ENCODE measurements at places on chromosomes 1 and 21. TPM values are rescaled to one million over a fixed set of nuclear protein-coding genes. Genes with fewer than 3 reads are reported as not detected.

DNA sequence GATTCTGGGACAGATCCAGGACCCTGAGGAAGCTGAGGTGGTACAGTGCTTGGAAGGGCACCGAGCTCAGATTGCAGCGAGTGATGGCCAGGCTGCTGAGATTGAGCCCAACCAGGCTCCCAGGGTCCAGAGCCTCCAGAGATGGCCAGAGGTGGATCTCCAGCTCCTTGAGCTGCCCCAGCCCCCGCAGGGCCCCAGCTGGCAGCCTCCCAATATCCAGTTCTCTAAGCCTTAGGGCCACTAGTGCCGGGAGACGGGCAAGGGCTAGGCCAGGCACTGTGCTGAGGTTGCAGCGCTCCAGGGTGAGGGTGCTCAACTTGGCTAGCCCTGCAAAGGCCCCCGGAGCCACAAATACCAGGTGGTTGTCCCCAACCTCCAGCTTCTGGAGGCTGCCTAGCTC lies 3.4 kb downstream of the LINGO4 start:
- no peak for DNase-seq

The CFAP107 gene
- not detected for total RNA-seq

DNA sequence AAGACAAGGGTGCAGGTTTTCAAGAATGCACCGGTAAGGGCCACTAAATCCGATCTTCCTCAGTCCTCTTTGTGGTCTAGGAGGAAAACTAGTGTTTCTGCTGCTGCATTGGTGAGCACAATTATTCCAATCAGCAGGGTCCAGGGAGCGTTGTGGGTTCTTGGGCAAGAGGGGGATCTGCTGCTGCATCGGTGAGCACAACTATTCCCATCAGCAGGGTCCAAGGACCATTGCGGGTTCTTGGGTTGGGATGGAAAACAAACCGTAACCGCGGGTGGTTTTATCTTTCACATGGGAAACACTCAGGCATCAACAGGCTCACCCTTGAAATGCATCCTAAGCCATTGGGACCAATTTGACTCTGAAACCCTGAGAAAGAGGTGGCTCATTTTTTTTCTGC lies 7.0 kb upstream of the PCP4L1 start:
- no peak for DNase-seq

GRCh38 chr1:225977937-225978748 lies 21.0 kb downstream of the SDE2 start:
- no peak for DNase-seq

- DNase-seq: peak; percentile 43
Measured at GRCh38 chr1:40711465-40712404, 20.2 kb downstream of the NFYC start.

The HSD3B2 gene
- not detected for total RNA-seq

DNA sequence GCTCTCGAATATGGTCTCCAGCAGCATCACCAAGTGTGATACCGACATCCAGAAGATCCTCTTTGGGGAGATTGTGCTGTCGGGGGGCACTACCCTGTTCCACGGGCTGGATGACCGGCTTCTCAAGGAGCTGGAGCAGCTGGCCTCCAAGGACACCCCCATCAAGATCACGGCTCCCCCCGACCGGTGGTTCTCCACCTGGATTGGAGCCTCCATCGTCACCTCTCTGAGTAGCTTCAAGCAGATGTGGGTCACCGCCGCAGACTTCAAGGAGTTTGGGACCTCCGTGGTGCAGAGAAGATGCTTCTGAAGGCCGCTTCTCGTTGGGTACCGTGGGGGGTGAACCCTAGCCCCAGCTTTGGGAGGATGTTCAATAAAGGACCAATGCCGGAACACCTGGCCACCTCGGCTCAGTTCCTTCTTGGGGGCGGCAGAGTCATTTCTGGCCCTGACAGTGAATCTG lies 1.3 kb downstream of the ACTRT2 start:
- no peak for DNase-seq

The AKNAD1 gene
- total RNA-seq: not detected

- no peak for DNase-seq
Measured at GRCh38 chr1:230896779-230897178, 28.5 kb upstream of the C1orf198 start.

- no peak for DNase-seq
Measured at GRCh38 chr1:155175927-155176371, 2.3 kb downstream of the TRIM46 start.

DNA sequence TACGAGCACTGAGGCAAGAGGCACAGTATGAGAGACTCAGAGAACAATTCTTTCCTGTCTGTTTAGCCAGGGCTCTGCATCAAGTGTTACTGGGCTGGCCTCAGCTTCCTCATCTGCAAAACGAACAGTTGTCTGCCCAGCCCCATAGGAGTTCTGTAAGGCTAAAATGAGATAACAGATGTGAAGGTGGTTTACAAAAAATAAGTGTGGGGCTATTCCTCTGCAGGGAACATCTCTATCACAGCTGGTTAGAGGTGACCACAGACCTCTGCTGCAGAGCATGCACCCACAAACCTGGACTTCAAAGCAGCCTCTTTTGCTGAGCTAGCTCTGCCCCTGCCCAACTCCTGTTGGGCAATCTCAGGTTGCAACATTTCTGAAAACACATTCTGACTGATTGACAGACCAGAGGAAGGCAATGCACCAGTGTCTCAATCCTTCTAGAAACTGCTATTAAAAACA lies 10.5 kb upstream of the OLIG1 start:
- no peak for DNase-seq

DNA sequence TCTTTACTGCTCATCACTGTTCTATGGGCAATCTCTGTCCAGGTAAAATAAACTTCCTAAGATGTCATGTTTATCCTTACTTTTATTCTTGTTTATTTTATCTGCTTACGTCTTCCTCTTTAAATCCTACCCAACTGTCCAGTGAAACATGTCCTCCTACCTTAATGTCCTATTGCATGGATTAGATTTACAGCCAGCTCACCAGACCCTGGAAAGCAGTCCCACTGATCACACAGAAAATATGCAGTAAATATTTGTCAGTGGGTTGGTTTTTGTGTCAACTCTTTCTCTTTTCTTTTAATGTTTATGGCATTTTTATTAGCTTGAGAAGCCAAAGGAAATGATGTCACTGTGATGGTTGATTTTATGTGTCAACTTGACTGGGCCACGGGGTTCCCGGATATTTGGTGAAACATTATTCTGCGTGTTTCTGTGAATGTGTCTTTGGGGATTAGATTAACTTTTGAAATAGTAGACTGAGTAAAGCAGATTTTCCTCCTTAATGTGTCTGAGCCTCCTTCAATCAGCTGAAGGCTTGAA lies 258.3 kb downstream of the SRGAP2C start:
- peak; percentile 6 for DNase-seq

DNA sequence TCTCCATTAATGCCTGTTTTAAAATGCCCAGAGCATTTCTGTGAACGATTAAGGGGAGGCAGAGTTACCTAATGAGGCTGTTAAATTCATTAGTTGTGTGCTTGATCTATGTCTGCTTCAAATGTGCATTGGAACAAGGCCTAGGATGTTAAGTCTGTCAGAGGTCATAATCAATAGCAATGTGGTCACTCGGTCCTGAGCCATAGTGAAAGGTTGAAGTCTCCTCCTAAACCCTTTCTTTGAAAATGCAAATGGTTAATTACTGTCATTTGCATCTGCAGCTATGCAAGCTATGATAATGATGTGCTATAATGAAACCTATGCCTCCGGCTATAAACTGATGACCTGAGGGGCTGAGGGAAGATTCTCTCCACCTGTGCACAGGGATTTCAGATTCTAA lies 114.2 kb upstream of the NR5A2 start:
- DNase-seq: no peak

DNA sequence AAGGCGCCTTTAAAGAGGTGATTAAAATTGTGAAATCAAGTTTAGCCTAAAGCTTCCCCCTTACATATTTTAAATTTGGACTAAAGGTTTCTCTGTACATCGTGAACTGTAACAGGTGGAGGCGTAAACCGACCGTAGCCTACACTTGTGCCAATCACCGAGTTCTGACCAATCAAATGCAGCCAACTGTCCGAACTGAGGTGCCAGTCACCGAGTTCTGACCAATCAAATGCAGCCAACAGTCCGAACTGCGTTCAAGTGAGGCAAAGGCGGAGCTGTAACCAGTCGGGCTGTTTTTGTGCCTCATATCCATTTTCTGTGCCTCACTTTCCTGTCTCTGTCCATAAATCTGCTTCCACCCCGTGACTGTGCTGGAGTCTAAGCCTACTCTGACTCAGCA lies 7.4 kb downstream of the TFF1 start:
- DNase-seq: no peak

The TMEM125 gene
- total RNA-seq: not detected

DNA sequence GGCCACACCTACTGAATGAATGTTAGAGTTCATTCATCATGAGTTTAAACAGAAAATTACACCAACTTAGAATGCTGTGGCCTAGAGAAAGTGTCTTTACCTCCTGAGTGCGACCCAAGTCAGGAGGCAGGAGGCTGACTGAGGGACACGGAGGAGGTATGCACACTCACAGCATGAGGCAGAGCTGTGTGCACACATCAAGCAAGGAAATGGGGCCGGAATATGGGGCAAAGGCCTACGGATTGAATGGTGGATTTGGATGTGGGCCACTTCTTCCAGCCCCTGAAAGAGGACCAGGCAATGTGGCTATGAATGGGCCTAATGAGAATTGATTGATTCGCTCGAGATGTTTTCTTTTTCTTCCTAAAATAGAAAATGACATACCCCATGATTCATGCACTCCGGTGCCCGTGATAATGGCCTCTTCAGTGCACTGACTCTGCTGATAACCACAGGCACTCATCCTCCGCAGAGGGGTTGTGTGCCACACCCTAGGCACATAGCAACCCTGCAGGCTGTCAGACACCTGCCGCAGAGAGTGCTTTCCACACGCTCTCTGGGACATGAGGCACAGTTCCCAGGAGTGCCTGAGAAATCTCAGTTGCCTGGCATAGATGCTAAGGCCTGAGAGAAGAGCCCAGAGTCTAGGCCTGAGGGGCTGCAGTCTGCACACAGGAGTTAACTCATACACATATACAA lies 155.5 kb downstream of the GLUL start:
- peak; percentile 17 for DNase-seq

The PLPPR4 gene
- total RNA-seq: 0.47 TPM

The SPRR2G gene
- total RNA-seq: not detected

The GSTM5 gene
- total RNA-seq: 9.9 TPM

GRCh38 chr1:212984522-212985291 lies 31.0 kb downstream of the ANGEL2 start:
- DNase-seq: no peak

DNA sequence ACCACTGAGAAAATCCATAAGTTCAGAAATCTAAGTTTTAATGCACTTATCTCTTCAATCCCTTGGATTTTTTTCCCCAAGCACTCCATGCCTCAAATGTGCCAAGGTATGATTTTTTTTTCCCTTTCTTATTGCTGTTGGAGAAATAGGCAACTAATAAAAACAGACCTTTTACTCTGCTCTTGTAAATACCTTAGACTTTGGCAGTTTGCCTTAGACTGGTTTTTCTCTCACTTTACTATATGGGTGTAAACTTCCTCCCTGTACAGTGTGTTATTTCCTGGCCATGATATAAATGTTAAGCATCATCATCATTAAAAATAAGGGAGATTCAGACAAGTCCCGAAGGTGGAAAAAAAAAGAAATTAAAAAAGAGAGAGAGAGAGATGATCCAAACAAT lies 65.7 kb downstream of the LRRC8C start:
- DNase-seq: no peak

GRCh38 chr1:163758977-163759670 lies 437.4 kb downstream of the NUF2 start:
- DNase-seq: no peak

The FOXD3 gene
- total RNA-seq: not detected

The KRTAP27-1 gene
- not detected for total RNA-seq

The ANKRD65 gene
- total RNA-seq: not detected

GRCh38 chr21:34881421-34881820 lies 167.7 kb downstream of the RUNX1 start:
- peak; percentile 72 for DNase-seq

GRCh38 chr1:209710847-209711246 lies 6.2 kb downstream of the HSD11B1 start:
- DNase-seq: no peak

GRCh38 chr1:238582816-238583215 lies 692.1 kb upstream of the ZP4 start:
- DNase-seq: no peak

DNA sequence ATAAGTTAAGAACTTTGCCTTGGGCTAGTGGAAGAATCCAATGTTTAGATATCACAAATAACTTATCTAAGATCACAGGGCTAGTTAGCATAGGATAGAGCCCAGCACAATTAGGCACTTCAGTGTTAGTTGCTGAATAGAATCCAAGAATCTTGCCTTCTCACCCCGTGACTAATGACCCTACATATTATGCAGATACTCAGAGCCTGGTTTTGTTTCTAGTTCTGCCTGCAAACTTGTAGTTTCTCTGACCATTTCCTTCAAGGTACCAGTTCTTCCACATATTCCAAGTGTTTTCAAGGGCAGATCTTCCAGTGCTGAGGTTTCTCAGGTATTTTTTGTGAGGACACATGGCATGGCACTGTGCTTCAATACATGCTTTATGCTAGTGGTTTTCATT lies 239.3 kb downstream of the KCNK2 start:
- no peak for DNase-seq

DNA sequence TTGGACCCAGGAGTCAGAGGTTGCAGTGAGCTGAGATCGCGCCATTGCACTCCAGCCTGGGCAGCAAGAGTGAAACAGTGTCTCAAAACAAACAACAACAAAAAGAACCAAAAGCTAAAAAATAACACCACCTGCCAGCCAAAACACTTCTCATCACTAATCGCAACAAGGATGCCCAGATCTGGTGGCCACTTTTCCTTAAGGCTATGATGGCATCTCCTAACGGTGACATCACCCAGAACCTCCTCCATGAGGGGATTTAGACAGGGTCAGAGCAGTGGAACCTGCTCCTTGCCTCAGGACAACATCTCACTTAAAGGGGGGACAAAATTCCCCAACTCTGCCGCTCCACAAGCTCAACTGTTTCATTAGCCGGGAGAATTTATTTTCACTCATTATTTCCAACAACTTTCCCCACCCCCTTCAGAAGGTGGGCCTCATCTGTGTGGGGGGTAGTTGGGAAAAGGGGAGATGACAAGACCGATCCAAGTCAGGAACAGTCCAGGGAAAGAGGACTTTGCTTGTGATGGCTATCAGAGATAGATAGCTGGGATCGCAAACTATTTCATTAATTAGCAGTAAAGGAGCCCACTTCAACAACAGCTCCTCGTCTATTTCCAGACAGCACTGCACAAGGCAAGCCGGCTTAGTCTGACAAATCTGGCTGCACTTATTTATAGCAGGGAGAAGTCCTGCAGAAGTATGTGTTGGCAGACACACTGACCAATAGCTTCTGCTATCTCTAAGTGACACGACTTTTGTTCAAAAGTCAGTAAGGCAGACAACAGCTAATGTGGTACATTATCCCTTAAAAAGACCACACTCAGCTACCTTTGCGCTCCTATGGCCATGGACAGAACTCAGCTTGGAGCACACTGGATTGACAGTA lies 2.6 kb downstream of the PABPC4 start:
- DNase-seq: peak; percentile 76

GRCh38 chr1:206133751-206134415 lies 16.7 kb upstream of the AVPR1B start:
- no peak for DNase-seq

Measured in HFFc6 (cell line).